ENCODE measurements at places on chromosomes 11 and 22.

- no peak for DNase-seq
Measured at GRCh38 chr22:20979243-20979809, 2.8 kb upstream of the LZTR1 start.

- no peak for DNase-seq
Measured at GRCh38 chr11:78311702-78312371, 105.8 kb downstream of the GAB2 start.

GRCh38 chr11:134657631-134658030 lies 245.6 kb upstream of the B3GAT1 start:
- DNase-seq = no peak

DNA sequence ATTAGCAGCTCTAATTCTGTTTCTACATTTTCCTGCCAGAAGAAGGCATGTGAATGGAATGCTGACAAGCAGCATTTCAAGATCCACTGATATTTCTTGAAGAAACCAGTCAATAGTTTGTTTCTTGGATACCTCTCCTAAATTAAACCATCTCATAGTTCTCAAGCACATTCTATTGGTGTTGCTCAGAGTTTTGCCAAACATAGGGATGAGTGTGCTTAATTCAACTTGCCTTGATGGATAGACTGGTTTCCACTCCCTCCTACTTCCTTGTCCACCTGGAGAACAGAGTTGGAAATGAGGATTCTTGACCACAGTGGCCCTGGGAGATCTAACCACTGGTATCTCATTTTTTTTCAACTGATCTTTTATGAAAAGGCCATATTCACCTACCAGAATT lies 29.8 kb upstream of the DDX10 start:
- no peak for DNase-seq

DNA sequence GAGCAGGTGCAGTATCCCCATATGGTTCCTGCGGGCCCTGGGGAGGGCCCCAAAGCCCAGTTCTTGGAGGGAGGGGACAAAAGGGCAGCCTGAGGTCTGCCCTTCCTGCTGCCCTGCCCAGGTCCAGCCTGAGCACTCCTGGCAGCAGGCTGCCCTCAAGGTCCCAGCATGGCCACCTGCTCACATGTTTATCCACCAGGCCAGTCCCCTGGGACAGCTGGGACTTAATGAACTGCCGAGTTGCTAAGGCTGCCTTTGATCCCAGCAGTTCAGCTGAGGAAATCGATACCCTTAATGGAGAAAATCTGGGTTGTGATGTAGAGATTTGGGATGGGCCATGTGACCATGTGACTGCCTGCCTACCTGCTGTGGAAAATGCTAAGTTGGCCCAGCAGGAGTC lies 146.2 kb downstream of the TRIM29 start:
- no peak for DNase-seq

DNA sequence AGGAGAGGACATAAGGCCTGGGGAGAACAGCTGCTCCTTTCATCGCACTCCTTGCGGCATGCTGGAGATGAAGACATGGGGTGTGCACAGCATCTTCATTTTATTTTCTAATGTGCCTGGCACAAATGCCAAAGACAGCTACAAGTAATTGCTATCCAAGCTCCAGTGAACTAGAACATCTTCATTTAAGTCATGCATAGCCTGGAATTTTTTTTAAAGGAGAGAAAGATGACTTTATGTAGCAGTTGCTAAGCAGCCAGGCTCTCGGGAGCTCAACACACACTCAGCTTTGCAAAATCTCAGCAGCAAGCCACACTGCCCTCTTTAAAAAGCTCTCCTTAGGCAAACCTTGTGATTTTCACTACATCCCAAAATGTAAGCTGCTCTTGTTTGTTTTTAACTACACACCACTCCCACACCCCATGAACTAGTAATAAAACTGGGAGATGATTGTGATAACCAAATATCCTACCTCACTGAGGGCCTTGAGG lies 164.5 kb upstream of the POU2AF2 start:
- DNase-seq = peak; percentile 56

- no peak for DNase-seq
Measured at GRCh38 chr11:44632466-44633123, 67.1 kb downstream of the CD82 start.

DNA sequence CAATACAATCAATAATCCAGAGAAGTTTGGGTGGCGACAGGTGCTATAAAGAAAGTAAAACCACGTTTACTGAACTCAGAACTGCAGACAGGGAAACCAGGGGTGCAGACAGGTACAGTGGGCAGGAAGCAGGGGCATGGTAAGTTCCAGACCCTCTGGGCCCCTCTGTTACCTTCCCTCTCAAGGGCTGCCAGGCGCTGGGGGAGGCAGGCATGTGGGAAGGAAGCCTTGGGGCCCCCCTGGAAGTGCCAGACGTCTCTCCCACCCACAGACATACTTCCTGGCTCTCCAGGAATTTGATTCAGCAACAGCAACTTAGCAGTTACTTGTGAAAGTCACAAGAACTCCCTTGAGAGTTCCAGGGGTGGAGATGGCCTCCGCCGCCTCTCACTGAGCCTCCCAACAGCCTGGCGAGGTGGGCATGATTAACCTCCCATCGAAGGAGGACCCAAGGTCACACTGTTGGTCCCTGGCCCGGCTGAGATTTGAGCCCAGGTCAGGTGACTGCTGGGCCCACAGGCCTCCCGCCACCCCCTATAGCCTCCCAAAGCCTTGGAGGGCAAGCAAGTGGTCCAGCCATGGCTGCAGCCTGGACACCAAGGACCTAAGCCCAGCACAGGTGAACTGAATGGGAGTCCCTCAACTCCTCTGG lies 14.1 kb upstream of the TSKU start:
- DNase-seq = no peak

DNA sequence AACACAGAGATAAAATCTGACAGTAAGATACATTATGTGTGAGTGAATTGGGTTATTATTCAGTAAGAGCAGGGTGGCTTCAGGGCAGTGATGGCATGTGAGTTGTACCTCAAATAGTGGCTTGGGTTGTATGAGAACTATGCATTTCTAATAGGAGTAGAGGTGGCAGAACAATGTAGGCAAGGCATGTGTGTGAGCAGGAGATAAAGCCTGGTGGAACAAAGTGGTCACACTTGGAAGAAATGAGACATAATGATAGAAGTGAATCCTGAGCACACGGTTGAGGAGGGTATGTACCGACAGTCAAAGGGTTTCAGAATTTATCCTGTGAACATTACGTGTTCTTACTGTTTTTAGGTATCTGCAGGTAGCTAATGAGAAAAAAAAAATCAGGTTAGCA lies 159.3 kb downstream of the CASP12 start:
- no peak for DNase-seq

GRCh38 chr11:96986516-96986915 lies 596.7 kb downstream of the JRKL start:
- no peak for DNase-seq

- no peak for DNase-seq
Measured at GRCh38 chr11:20661445-20661844, 7.9 kb upstream of the NELL1 start.

DNA sequence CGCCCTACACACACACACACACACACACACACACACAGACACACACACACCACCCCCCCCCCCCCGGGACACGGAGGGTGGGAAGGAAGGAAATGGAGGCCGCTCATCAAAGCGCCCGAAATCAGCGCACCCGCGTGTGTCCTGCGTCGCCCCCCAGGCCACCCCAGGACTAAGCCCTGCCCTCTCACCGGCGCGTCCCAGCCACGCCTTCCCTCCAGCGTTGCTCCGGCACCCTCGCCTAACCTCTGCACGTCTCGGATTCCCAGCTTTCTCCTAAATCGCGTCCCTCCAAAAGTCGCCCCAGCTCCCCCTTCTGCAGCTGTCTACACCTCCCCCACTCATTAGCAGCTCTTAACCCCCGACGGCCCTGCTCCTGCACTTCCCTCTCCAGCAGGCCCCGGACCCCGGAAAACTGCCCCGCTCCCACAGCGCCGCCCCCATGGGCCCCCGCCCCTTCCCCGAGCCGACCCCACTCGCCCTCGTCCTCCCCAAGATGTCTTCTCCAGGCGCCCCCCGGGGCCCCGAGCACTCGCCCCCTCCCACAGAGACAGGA lies 557 bp downstream of the PACSIN2 start:
- no peak for DNase-seq

DNA sequence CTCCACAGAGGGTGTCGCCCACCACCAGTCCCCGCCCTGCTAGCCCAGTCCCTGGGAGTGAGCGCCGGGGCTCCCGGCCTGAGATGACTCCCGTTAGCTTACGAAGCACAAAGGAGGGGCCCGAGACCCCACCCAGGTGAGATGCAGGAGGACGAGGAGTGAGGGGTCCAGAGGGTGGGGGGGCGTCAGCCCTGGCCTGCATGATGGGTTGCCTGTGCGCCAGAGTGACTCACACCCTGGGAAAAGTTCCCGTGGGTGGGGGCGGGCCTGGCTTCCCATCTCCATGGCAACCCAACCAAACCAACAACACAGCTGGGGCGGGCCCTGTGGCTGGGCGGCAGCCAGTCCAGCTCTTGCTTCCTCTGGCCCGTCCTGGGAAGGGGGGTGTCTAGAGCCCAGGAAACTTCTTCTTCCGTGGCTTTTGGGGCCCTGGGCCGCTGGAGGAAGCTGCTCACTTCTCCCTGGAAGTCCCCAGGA lies 4.5 kb downstream of the GAS2L1 start:
- peak; percentile 71 for DNase-seq

DNA sequence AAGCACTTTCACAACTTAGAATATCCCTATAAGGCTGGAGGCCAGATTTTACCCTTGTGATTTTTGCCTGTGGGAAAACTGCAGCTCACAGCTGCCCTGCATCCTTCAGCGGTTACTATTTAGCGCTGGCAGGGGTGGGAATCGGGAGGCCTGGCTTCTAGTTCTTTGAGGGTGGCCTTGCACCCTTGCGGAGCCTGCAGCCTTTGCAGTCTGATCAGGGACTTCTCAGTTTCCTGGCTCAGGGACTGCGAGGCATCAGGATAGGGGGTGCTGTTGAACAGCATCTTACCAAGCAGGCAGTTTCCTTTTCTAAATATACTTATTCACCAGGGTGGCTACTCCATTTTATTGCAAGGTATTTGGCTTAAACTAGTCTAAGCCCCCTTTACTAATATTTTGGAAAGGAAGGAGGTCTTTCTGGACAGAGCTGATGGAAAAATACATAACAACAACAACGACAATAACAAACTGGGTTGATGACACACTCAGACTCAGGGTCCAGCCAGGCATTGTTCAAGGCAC lies 2.9 kb upstream of the APOA1 start:
- no peak for DNase-seq

- no peak for DNase-seq
Measured at GRCh38 chr22:26811647-26811992, 154.2 kb downstream of the MIAT start.

DNA sequence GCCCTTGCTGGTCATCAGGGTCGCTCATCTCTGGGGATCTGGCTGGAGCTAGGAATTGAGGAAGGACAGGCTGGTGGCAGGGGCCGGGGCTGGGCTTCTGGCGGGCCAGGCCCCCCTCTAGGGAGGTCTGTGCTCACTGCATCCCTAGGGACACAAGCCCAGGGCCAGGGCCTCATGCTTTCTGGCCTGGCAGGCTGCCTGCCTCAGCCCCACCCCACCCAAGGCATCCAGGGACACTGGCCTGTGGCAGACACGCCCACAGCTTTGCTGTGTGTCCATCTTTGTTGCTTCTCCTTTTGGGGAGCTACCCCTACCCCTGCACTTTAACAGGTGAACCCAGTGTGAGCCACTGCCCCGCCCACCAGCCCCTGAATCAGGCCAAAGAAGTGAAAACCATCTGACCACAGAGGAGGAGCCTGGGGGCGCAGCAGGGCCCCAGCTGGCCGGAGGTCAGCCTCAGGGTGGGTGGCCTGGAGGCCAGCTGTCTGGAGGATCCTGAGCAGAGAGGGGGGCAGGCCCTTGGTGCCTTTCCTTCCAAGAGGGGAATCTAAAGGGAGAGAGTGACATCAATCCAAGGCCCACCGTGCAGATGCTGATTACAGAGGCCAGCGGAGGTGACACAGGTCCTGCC lies 26.8 kb upstream of the CELSR1 start:
- no peak for DNase-seq

GRCh38 chr22:44142421-44143104 lies 38.2 kb upstream of the PARVG start:
- DNase-seq = no peak

GRCh38 chr11:61697078-61697502 lies 16.9 kb downstream of the DAGLA start:
- no peak for DNase-seq

- no peak for DNase-seq
Measured at GRCh38 chr11:34261820-34262219, 96.0 kb downstream of the ABTB2 start.

GRCh38 chr22:35888181-35888870 lies 140.3 kb downstream of the RBFOX2 start:
- no peak for DNase-seq

DNA sequence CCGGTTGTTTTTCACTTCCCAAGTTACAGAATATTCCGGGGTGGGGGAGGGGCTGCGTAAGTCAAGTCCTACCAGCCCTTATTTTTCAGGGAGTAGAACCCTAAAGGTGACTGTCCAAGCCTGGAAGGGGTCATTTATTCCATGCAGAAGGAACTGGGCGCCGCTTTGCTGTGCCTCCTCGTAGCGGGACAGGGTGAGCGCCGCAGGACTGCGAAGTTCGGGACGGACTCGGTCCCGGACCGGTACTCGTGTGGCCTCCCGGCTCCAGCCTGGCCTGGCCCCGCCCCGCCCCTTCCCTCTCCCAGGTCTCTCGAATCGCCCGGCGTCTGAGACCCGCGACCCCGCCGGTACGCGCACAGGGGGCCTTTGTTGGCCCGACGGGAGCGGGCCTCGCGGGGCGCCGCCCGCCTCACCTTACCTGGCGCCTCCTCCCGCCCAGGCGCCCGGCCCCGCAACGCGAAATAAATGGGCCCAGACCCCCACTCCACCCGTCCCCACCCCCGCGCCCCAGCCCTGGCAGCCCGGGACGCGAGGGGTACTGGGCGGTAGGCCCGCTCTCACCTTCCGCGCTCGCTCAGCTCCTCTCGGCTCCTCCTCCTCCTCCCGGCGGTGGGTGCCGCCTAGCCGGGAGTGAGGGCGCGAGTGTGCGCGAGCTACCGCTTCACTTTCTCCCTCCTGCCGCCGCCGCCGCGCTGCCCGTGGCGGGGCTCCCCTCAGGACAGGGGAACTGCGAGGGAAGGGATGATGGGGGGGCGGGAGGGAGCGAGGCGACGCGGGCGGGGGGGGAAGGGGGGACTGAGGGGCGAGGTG lies 698 bp downstream of the PAK1 start:
- DNase-seq = no peak

GRCh38 chr22:45472426-45472825 lies 30.3 kb upstream of the FBLN1 start:
- no peak for DNase-seq

GRCh38 chr11:46335271-46335670 lies 12.0 kb upstream of the DGKZ start:
- no peak for DNase-seq

- DNase-seq = no peak
Measured at GRCh38 chr11:10038521-10039302, 255.3 kb downstream of the SBF2 start.

DNA sequence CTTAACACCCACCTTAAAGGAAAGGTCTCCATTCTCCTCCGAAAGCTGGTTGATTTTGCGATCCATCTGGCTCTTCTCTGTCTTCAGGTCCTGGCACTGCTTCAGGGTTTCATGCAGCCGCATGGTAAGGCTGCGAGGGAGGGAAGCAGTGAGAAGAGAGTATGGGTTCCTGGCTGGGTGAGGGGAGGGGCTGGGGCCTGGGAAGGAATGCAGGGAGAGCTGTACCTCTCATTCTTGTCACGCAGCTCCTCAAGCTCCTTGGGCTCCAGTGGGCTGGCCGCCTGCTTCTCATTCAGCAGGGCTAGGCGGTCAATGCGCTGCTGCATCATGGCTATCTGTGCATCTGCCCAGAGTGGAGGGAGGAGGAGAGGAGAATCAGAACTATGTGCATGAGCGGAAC lies 19.5 kb downstream of the IL18BP start:
- DNase-seq = no peak

- no peak for DNase-seq
Measured at GRCh38 chr11:10511181-10511621, 29.8 kb downstream of the RNF141 start.
